ENCODE measurements at places on chromosomes 3 and 15. TPM values are rescaled to one million over a fixed set of nuclear protein-coding genes. Genes with fewer than 3 reads are reported as not detected.

- no peak for DNase-seq
Measured at GRCh38 chr3:9553021-9553947, at the start of gene LHFPL4. LHFPL4 (minus strand) TSS chr3:9553822; CDS start chr3:9552679, 1,143 bp downstream.

- no peak for DNase-seq
Measured at GRCh38 chr3:85068911-85069310, 110.1 kb downstream of the CADM2 start.

DNA sequence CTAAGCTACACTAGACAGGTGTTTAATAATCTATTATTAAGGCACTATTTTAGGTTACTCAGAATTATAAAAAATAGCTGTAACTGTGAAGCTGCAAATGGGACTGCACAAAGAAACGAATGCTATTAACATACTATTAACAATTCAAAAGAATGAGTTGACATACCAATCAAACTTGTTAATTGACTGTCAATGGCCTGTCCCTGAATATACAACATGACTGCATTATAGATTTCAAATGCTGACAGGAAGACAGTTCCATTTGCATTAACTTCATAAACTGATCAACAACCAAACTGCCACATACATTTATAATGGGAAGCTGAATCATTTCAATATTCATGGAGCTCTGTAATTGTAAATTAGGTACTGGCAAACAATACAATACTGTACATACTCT is 169.0 kb upstream of the NANOGP8 start:
- DNase-seq, result no peak

Gene PDE12
- 12.5 TPM for polyA plus RNA-seq

Gene HTR3E
- polyA plus RNA-seq, result 0.57 TPM

DNA sequence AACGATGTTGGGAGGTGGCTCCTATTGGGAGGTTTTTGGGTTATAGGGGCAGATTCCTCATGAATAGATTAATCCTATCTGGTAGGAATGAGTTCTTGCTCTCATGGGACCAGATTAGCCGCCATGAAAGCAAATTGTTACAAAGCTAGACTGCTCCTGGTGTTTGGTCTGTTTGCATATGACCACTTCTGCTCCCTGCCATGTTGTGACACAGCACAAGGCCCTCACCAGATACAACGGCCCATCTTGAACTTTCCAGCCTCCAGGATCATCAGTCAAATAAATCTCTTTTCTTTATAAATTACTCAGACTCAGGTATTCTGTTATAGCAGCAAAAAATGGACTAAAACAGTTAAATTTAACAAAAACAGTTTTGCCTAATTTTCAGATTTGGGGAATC is 34.4 kb downstream of the TRIM42 start:
- DNase-seq, result no peak

DNA sequence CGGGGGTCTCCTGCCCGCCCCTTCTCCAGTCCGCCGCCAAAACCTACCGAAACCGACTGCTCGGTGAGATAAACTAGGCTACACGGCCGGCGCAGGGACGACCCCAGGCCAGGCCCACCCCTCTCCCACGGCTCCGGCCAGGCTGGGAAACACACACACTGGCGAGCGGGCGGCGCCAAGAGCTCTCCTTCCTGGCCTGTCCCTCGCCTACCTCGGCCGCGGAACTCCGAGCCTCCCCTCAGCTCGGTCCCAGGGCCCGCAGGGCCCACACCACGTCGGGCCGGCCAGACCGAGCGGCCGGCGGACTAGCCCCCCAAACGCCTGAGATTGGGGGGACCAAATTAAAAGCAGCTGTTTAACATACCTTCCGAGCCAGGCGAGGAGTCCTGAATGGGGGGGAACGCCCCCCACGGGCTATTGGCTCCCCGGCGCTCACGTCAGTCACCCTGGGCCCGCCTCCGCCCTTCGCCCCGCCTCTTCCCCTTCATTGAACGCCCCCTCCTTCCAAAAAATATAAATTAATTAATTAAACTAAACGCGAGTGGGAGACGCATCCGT is 4.0 kb upstream of the SIN3A start:
- DNase-seq, result peak; percentile 94

DNA sequence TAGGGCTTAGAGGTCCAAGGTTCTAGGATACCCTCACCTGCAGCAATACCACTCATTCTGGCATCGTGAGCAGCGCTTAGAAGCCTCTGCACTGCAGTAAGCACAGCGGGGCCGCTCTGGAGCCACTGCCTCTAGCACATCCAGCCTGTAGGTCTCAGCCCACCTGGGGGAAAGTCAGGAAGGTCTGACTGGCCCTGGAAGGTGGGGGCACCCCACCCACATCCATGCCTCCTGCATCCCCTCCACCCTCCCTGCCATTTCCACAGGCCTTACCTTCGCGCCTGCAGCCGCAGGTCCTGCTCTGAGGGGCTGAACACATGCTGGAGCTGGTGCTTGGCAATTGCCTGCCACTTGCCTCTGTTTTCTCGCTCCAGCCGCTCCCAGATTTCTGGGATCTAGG is 901 bp upstream of the RASSF1 start:
- no peak for DNase-seq

Gene RTP4
- polyA plus RNA-seq, result 7.6 TPM

- no peak for DNase-seq
Measured at GRCh38 chr15:68370768-68371151, 61.2 kb downstream of the ITGA11 start.

GRCh38 chr3:102714567-102714966 is 279.8 kb downstream of the ZPLD1 start:
- no peak for DNase-seq

DNA sequence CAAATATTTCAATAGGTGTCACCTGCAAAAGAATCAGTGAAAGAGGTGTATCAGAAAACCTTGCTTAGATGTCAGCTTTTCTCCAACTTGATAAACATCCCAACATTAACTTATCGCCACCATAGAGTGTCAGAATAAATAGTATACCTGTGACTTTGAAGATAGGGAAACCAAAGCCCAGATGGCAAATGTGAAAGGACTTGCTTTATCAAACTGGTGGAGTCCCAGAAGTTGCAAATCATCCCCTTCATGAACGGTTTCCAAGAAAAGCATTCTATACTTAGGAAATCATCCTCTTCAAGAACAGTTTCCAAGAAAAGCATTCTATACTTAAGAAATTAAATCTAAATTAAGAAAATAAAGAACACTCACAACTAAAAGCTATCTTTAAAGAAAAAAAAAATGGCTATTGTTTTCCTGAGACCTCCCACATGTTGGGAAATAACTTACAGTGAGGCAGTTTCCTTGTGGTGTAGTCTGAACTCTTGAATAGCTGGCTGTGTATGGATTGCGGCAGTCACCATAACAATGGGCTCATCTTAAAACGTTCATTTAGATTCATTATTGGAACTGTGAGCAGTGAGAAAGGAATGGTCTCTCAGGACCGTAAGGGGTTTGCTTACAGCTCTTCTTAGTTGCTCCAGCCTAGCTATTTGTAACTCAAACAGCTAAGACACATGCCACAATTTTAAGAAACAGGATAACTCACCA is 56.5 kb downstream of the GHSR start:
- no peak for DNase-seq

GRCh38 chr15:36156879-36157427 is 422.5 kb upstream of the CDIN1 start:
- DNase-seq, result no peak

DNA sequence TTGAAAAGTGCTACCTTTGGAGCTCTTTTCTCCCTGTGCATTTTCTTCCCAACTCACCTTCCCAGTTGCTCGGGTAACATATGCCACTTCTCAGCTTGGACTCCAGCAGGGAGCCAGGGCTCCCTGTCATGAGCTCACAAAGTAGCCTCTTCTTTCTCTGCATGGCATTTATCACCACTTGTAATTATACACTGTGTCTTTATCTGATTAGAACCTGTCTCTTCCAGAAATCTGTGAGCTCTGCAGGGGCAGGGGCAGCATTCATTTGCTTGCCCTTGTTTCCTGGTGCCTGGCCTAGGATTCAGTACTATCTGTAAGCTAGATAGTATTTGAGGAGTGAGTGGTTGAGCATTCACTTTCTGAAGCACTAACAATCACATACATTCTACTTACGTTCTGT is 100.9 kb downstream of the CLSTN2 start:
- DNase-seq, result no peak

DNA sequence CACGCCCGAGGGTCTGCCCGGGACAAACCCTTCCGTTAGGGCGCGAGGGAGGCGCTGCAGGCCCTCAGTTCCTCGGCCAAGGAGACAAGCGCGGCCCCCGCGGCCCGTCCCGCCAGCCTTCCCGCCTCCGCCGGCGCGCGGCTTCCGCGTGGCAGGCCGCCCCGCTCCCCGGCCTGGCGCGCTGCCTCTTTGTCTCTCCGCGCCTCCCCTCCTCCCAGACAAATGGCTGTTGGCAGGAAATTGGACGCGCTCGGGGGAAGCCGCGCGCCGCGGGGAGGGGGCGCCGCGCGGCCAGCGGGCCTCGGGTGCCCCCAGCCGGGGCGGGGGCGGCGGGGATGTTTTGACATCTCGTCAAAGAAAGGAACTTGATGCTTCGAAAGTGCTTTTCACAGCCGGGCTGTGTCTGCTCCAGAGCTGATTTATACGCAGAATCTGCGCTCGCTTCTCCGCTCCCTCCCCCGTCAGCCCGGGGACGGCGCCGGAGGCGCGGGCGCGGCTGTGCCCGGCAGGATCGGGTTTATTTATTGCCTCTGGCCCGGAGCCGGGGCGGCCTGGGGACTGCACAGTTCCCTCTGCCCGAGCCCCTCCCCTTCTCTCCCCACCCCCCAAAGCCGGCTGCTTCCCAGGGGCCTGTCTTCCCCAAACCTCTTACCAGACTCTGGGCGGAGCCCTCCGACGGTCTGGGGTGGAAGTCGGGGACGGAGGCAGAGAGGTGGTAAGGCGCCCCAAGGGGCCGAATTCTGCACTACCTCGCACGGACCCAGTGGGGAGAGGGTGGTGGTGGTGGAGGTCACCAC is 20.7 kb downstream of the SHF start:
- DNase-seq, result peak; percentile 86

GRCh38 chr15:75836959-75837334 is 6.3 kb upstream of the UBE2Q2 start:
- DNase-seq, result peak; percentile 13

DNA sequence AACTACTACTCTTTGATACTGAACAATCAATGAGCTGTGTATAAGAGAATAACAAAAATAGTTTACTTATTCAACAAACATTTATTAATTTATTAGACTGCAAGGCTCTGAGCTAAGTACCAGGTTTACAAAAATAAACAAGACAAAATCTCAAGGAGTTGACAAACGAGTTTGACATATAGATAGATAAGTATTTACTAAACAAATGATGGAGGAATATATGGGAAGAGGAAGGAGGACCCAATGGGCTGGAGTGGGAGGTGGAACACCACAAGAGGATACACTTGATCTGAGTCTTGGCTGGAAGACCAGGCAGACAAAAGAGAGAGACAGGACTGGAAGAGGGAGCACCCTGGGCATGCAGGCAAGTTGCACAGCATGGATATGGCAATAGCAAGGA is 47.5 kb upstream of the FSIP1 start:
- no peak for DNase-seq

GRCh38 chr3:66478960-66479359 is 21.9 kb downstream of the LRIG1 start:
- DNase-seq, result peak; percentile 60

Gene XIRP1
- polyA plus RNA-seq, result 5.4 TPM
